Skeletal muscle cell (primary cell): ENCODE measurements at places on chromosomes 6 and 20.
A peak's percentile ranks its signal among the peaks of the same experiment; 100 is the strongest.

- peak; percentile 50 for DNase-seq
Measured at GRCh38 chr6:33247977-33248642, 23.6 kb downstream of the VPS52 start.

- DNase-seq: no peak
Measured at GRCh38 chr6:145318952-145319351, 416.4 kb downstream of the EPM2A start.

DNA sequence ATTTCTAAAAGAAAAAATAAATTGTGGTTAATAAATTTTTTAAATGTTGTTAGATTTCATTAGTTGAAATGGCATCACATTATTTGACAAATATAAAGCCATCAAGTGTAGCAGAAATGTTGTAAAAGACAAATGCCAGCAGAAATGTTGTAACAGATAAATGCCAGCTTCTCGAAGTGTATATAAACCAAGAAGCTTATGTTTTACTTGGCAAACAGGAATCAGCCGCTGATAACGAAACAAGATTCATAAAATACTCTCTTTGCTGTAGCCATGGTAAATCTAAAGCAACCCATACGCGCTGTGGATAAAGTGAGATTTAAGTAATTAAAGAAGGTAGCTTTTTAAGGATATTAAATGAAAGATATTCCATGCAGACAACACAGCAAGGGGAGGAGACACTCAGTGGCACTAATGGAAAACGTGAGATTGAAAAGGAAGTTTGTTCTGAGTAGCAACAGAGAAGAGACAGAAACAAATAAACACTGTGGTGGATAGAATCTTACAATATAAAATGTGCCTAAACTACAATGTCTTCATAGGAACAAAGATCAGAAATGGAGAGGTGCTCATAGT lies 29.6 kb downstream of the BTBD9 start:
- DNase-seq: no peak

- no peak for DNase-seq
Measured at GRCh38 chr6:36329798-36330291, 6.8 kb downstream of the BNIP5 start.

GRCh38 chr6:41367700-41368099 lies 32.3 kb downstream of the NCR2 start:
- DNase-seq: peak; percentile 7

DNA sequence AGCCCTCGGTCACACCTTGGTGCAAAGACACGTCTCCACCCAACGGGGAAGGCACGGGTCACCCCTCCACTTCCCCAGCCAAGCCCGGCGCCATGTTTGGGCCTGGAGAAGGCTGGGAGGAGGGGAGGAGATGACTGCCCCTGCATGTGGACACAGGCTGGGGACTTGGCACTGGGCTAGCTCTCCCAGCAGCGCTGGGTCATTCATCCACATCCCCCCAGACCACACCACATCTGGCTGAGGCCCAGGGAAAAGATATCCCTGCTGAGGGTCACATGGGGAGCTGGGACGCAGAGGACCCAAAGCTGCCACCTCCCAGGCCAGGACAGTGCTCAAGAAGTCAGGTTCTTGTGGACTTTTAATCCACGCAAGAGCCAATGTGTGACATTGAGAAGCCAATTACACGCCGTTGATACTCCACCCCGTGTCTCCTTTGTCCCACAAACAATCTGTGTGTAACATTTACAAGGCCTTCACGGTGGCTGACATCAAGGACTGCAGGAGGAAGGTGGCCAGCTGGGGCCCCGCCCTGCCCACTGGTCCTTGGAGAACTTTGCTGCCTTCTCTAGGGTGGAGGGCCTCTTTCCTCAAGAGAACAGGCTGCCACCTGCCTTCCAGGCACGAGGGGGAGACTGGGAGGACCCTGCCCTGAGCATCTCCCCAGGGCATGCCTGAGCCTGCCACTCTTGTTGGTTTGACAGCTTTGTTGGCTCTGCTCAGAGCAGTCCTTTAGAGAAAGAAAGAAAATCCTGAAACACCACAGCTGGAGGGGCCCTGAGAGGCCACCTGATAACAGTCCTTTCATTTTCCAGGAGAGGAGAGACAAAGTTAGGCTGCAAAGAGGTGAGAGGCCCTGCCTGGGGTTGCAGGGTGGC lies 5.3 kb upstream of the IP6K3 start:
- DNase-seq: no peak

GRCh38 chr6:8236956-8237355 lies 134.6 kb upstream of the EEF1E1 start:
- no peak for DNase-seq

- DNase-seq: no peak
Measured at GRCh38 chr20:49906101-49906604, 9.2 kb downstream of the SPATA2 start.

- peak; percentile 33 for DNase-seq
Measured at GRCh38 chr6:25458485-25458884, 179.3 kb downstream of the CARMIL1 start.

GRCh38 chr6:151160929-151161757 lies 78.6 kb upstream of the AKAP12 start:
- DNase-seq: no peak

- DNase-seq: no peak
Measured at GRCh38 chr6:15341311-15342001, 95.6 kb downstream of the JARID2 start.

GRCh38 chr6:7300926-7301325 lies 12.1 kb downstream of the SSR1 start:
- DNase-seq: no peak

- peak; percentile 51 for DNase-seq
Measured at GRCh38 chr6:5681480-5681879, 325.2 kb downstream of the NRN1 start.

- DNase-seq: no peak
Measured at GRCh38 chr20:654417-654750, 1.4 kb upstream of the SRXN1 start.

- DNase-seq: no peak
Measured at GRCh38 chr6:14344486-14344885, 226.9 kb downstream of the CD83 start.

DNA sequence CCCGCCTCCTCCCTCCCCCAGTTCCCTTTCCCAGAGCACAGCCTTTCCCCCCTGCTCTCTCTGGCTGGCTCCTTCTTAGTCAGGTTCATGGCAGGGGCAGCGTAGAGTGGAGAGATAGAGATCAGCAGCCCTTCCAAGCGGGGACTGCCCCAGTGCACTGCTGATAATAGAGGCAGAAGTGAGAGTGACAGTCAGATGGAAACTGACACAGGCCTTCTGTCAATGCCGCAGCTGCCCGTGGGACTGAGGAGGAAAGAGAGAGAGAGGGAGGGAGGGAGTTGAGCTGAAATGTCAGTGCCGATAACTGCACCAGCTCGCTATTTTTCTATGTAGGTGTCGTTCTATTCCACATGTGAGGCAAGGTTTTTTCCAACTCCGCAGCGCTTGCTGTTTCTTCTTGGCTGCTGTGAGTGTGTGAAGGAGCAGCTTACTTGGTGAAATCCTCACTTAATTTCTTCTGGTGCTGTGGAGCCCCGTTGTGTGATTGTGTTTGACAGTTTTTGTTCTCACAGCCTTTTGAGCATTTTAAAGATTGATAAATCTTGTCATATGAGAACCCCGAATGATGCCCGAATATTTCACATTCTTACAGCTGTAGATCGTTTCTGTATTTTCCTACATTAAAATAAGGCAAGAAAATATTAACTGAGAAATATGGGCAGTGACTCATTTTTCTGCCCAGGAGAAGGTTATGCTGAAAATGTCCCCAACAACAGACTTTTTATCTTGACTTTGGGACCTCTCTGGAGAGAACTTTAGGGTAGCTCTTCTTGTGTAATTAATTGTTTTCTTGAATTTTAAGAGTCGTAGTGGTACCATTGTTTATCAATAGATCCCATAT lies 386.4 kb upstream of the MMS22L start:
- no peak for DNase-seq

DNA sequence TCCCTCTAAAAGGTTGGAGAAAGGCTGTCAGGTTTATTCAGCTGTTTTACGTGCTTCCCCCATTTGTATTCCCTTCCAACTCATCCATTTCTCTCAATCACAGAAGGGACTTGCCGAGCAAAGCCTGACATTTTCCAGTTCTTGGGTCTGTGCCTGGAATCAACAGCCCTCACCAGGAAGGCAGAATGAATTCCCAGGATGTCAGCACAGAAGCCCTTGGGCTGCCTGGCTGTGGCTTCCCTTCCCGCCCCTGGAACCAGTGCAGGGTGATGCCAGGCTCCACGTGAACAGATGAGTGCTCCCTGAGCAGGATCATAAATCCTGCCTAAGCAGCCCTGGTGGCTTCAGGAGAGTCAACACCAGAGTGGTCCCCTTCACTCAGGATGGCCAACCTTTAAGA lies 86.1 kb upstream of the CD83 start:
- DNase-seq: no peak

- no peak for DNase-seq
Measured at GRCh38 chr6:96138406-96138805, 122.6 kb downstream of the FUT9 start.

GRCh38 chr6:41193171-41193734 lies 7.7 kb downstream of the TREML2 start:
- DNase-seq: no peak

DNA sequence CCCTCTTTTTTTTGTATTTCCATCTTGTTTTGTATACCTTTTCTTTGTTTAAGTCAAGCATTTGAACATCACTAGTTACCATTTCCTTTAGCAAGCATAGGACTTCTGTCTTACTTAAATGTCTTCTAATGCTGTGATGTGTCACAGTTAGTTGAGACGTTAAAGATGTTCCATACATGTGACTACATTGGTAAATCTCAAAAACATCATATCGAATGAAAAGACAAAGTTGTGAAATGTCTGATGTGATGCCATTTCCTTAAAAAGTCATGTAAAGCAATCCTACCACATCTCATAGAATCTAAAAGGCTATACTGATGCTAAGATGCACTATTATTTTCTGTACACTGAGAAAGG lies 26.8 kb downstream of the SLC16A10 start:
- peak; percentile 11 for DNase-seq

DNA sequence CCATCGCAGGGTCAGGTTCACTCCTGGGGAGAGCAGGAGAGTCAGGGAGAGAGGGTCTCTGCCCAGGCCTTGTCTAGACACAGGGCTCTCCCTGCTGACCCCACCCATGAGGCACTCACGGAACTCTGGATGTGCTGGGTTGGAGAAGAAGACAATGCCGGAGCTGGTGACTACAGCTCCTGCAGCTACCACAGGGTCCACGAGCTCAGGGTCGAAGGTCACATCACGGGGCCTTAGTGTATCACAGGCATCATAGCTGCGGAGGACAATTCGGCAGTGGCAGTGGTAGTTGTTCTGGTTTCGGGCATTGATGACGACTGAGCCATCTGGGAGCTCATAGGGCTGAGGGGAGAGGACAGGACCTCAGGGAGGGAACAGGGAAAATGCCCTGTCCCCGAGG lies 2.7 kb downstream of the NEU1 start:
- DNase-seq: no peak

- no peak for DNase-seq
Measured at GRCh38 chr20:44600758-44601201, 18.4 kb downstream of the PKIG start.

GRCh38 chr20:10466855-10467254 lies 31.8 kb downstream of the SLX4IP start:
- no peak for DNase-seq

DNA sequence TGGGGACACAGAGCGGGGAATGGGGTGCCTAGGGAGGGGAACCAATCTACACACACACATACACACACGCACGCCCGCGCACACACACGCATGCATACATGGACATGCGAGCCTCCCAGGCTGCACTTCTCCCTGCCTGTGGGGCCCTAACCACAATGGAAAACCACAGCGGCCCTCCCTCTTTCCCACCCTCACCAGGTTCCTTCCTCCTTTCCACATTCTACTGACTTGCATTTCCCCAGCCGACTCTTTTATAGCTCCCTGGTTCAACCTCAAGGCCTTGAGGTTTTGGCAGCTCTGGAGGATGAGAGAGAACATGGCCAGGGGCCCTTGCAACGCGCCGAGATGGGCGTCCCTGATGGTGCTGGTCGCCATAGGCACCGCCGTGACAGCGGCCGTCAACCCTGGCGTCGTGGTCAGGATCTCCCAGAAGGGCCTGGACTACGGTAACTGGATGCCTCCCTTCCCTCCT lies at the start of gene BPI:
BPI (plus strand) TSS at position 249 of the 472 bp plus-strand sequence; CDS start at position 317, 68 bp downstream.
- DNase-seq: peak; percentile 62

DNA sequence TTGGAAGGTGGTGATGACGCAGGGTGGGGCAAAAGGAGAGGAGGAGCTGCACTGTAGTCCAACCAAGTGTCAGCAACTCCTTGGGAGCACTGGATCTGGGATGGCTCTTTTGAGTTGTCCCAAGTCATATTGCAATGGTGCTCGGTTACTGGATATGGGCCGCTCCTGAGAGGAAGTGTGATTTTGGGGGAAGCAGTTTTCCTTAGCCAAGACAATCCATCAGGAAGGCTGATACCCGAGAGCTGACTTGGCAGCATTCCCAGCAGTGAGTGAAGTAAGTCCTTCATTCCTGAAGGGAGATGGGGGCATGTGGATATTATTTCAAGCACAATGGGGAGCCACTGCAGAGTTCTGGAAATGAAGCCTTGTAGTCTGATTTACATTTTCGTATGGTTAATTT lies 354.1 kb downstream of the RFPL4B start:
- DNase-seq: peak; percentile 45

DNA sequence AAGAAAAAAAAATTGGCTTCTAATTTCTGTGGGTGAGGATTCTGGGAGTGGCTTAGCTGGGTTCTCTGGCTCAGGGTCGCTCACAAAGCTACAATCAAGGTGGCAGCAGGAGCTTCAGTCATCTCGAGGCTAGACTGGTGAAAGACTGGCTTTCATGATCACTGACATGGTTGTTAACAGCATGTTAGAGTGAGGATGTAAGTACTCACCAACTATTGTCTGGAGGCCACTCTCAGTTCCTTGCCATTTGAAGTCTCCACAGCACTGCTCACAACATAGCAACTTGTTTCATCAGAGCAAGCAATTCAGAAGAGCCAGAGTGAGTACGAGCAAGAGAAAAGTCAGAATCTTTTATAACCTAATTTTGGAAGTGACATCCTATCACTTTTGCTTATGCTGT lies 145.7 kb upstream of the PRSS16 start:
- no peak for DNase-seq

GRCh38 chr6:10307476-10307875 lies 107.4 kb downstream of the TFAP2A start:
- DNase-seq: no peak

- peak; percentile 73 for DNase-seq
Measured at GRCh38 chr6:148203970-148204369, 138.7 kb upstream of the SASH1 start.

DNA sequence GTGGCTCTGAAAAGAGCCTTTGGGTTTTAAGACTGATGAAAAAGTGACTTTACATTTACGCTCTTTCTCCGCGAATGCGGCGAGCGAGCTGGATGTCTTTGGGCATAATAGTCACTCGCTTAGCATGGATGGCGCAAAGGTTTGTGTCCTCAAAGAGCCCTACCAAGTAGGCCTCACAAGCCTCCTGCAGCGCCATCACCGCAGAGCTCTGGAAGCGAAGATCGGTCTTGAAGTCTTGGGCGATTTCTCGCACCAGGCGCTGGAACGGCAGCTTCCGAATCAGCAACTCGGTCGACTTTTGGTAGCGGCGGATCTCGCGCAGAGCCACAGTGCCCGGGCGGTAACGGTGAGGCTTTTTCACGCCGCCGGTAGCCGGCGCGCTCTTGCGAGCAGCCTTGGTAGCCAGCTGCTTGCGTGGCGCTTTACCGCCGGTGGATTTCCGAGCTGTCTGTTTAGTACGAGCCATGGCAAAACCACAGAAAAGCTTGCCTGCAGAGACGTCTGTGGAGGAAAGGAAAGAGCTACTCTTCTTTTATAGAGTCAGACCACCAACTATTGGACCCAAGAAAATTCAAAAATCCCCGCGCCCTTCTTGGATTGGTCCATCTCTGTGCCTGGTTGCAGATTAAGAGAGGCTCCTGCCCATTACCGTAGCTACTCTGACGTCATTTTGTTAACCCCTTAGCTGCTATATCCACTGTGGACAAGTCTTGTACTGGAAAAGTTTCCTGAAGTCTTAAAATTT lies 55.5 kb upstream of the HFE start:
- peak; percentile 86 for DNase-seq
